ENCODE measurements at places on chromosomes 5 and 9. TPM values are rescaled to one million over a fixed set of nuclear protein-coding genes. Genes with fewer than 3 reads are reported as not detected.

- H3K27me3 ChIP-seq = no peaks in the 10 kb centered on the region
- peaks cover 11% of the 10 kb centered on the region for H3K4me1 ChIP-seq
- no peak overlapping the region for H3K27ac ChIP-seq
- no peak for DNase-seq
- H3K36me3 ChIP-seq = no peaks in the 10 kb centered on the region
These were observed 130.8 kb downstream of the C9orf152 start for GRCh38 chr9:110076894-110077725.

DNA sequence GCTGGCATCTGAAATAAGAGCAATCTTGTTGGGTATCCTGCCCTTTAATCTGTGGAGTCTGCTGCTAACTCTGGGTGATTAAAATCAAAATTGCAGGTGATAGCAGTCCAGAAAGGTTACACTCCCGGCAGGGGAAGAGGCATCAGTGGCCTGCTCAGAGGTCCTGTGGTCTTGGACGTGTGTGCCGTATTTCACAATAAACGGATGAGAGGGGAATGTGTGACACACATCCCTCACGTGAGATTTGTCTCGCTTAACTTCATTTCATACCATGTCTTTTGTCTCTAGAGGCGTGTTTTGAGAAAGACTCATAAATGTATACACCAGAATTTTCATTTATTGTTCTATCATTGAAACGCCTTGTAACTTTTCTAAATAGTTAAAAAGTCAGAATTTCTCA, 36.6 kb downstream of the FAM240B start:
- H3K36me3 ChIP-seq = no peaks in the 10 kb centered on the region
- H3K27me3 ChIP-seq = no peaks in the 10 kb centered on the region
- peaks cover 3% of the 10 kb centered on the region for H3K4me1 ChIP-seq
- H3K4me3 ChIP-seq = no peak overlapping the region
- DNase-seq = no peak

DNA sequence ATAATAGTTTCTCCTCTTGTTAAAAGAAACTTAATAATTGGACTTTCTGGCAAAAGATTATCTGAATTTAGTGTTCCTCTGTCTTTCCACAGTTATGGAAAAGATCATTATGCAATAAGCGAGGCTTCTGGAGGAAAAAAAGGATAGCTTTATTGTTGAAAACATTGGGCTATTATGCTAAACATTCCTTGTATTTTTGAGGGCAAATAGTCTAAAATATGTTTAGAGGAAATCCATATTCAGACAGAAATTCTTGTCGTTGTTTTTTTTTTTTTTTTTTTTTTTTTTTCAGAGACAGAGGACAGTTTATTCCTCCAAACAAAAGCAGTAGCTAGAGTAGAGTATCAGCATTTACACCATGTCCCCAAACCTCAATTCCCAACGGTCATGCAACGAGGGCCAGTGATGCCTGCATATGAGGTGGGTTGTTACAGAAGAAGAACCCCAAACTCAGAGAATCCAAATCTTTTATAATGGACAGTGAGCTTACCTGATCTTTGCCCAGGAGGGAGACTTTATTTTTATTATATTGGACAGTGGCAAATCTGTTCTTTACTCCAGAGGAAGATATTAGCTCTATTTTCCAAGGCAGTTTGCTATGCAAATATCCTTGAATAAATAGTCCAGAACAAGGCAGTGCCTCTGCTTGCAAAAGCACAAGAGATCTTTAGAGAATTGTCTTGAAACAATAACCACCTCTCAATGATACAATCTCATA, 48.4 kb upstream of the CDK5RAP2 start:
- no peak overlapping the region for H3K27ac ChIP-seq
- DNase-seq = no peak
- no peaks in the 10 kb centered on the region for H3K36me3 ChIP-seq
- H3K27me3 ChIP-seq = no peaks in the 10 kb centered on the region

- no peaks in the 10 kb centered on the region for H3K27me3 ChIP-seq
- no peak overlapping the region for H3K4me3 ChIP-seq
- no peak for DNase-seq
- H3K36me3 ChIP-seq = no peaks in the 10 kb centered on the region
- no peaks in the 10 kb centered on the region for H3K4me1 ChIP-seq
These were observed 104.4 kb downstream of the DENND1A start for GRCh38 chr9:123825342-123826060.

- peak; percentile 77 for DNase-seq
- no peak within 1 kb of the TSS for H3K4me3 ChIP-seq
- H3K27me3 ChIP-seq = no peaks in the 10 kb centered on the region
- H3K4me1 ChIP-seq = no peaks in the 10 kb centered on the region
These were observed at the start of gene GFRA3 for GRCh38 chr5:138274189-138274853. GFRA3 (minus strand) TSS chr5:138274621; CDS start chr5:138274424, 197 bp downstream.

DNA sequence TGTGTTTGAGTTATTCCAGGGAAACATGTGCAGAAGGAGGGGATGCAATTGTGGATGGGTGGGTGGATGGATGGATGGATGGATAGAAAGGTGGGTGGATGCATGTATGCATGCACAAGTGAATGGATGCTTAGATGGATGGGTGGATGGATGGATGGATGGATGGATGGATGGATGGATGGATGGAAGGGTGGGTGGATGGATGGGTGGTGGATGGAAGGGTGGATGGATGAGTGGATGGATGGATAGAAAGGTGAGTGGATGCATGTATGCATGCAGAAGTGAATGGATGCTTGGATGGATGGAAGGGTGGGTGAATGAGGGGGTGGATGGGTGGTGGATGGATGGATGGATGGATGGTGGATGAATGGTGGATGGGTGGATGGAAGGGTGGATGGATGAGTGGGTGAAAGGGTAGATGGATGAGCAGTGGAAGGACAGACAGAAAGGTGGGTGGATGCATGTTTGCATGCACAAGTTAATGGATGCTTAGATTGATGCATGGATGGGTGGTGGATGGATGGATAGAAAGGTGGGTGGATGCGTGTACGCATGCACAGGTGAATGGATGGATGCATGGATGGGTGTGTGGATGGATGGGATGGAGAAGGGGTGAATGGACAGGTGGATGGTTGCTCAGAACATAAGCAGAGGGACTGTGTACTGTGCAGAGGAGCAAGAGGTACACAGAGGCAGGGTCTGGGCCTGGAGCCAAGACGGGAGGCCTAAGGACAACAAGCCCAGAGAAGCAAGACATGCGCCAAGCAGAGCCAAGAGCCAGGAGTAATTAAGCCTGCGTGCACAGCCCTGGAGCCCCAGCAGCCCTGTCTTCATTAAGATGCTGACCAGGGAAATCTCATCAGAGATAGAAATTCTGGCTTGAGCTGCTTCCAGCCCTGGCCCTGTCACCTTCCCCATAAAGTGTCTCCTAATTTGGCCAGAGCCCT, 84.6 kb upstream of the PPP1R26 start:
- H3K4me1 ChIP-seq = no peaks in the 10 kb centered on the region
- H3K27ac ChIP-seq = no peak overlapping the region
- H3K27me3 ChIP-seq = no peaks in the 10 kb centered on the region
- no peak overlapping the region for H3K4me3 ChIP-seq

Gene ADAMTS19
- 0.73 TPM for polyA plus RNA-seq

Gene TMEM174
- 59.0 TPM for polyA plus RNA-seq

Gene F2RL2
- polyA plus RNA-seq = 0.32 TPM

All from kidney (tissue), 22 donors.